ENCODE measurements at places on chromosomes 13 and 19.

DNA sequence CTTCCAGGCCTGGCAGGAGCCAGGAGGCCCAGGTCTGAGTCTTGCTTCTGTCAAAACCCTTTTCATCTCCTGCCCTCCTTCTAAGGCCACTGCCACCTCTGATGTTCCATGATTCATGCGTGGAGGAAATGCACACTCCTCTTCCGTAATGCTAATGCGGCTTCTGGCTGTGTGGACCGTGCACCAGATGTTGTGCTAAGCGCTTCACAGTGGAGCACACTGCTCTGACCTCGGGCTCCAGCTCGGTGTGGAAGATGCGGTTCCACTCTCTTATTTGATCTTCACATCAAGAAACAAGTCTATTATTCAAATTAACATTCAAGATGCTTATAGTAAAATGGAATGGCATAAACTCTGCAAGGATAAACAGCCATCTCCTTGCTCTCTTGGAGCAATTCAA is 629.2 kb downstream of the UQCRFS1 start:
- DNase-seq = no peak

DNA sequence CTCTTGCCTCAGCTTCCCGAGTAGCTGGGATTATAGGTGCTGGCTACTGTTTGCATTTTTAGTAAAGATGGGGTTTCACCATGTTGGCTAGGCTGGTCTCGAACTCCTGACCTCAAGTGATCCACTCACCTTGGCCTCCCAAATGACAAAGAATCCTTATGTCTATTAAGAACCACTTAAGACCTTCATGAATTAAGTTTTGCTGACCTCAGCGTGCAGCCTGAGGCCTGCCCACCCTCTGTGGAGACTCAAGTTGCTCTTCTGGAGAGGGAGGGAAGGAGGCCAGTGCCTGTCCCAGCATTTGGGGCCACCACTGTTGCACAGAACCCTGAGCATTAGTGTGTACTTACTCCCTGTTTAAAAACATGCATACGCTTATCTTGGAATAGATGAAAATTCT is 313.3 kb downstream of the FGF9 start:
- no peak for DNase-seq

GRCh38 chr13:48222358-48223301 is 10.4 kb upstream of the ITM2B start:
- peak; percentile 78 for DNase-seq

DNA sequence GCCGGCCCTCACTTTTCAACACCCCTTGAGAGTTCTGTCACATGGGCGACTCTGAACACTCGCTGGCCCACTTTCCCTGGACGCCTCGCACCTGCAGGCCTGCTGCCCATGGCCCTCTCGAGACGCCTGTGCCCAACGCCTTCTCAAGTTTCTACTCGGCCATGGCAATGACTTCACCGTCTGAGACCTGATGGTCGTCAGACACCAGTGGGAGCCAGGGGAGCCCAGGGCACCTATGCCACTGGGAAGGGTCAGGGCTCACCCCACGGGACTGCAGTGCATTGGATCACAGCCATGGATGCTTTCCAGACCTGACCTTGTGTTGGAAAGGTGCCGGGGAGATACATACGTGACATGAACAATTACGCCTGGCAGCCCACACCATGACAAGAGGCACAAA is 60.1 kb downstream of the KLF2 start:
- no peak for DNase-seq

GRCh38 chr19:16206637-16207036 is 8.9 kb downstream of the AP1M1 start:
- DNase-seq = no peak

DNA sequence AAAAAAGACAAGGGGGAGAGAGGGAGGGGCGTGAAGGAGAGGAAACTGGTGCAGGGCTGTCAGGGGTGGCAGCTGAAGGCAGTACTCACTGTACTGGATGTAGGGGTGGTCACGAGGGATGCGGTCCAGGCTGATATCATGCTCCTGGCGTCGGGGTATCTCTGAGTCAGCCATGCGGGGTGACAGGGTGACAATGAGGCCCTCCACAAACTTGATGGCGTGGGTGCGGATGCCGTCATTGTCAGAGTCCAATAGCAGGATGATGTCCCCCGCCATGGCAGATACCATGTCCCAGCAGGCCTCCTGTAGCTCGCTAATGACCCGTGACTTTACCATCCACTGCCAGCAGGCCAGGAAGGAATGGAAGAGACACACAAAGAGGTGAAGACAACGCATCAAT is 15.3 kb downstream of the SYMPK start:
- DNase-seq = no peak

DNA sequence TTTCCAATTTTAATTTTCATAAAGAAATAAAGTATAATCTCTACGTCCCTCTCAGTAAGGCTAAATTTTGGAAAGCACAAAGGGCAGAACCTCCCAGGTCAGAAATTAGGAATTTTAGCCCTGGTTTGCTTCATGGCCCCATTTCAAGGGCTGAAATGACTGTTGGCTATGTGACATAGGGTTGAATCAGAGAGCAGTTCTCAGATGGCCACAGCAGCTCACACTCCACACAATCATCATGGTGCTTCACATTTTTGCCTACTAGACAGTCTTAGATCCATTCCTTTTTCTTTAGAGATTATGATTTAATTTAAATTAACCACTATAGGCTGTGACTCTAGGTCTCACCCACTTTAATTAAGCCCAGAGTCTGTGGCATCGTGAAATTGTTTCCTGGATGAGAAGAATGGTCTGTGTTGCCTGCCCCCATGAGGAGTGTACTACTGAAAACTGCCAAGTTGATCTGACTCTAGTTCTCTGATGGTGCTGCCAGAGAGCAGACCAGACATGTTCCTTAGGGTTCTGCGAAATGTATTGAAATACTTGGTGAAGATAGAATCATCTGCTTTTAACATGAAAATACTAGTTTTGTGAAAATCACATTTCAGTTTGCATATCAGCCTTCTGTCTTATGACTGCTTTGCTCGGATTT is 57.4 kb downstream of the ESD start:
- DNase-seq = no peak

DNA sequence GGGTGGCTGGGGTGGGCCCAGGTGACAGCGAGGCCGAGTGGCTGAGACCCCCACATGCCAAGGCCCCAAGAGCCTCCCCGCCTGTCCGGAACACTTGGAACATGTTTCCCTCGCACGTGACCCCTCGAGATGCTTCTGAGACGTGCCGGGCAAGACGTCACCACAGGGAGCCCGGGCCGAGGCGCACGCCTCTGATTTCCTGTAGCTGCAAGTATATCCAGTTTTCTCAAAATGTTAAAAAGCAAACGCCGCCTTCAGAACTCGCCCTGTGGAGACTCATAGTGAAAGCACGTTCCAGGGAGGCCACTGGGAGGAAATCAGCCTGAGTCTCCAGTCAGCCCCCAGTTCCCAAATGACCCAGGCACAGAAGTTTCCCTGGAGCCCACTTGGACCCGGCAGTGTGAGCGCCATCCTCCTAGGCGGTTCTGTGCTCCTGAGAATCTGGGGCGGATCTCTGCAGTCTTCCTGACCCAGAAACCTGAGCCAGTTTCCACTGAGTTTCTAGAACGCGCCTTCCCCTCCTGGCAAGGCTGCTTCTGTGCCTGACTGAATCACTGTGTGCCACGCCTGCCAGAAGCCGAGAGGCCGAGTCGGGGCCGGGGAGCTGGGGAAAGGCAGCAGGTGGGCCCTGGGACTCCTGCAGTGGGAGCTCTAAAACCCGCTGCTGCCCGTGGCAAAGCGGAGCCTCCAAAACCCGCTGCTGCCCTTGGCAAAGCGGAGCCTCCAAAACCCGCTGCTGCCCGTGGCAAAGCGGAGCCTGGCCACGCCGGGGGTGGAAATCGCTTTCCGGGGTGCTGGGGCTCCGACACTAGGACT is 179.3 kb downstream of the KDM4B start:
- peak; percentile 54 for DNase-seq

- DNase-seq = no peak
Measured at GRCh38 chr13:100630555-100630954, 42.0 kb upstream of the GGACT start.

DNA sequence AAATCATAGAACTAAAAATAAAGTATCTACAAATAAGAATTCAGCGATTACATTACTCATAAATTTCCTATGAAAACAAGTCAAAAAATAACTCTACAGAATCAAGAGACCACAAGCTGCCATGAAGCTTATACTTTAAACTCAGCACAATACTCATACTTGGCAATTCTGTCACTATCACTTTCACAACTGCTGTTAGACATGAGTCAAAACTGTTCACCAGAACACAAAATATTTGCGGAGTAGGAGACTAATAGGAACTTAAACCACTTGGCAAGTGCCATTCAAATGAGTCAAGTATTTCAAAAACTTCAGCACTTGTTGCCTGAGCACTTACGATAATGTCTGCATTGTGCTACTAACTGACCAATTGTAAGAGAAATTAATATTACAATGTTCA is 387.8 kb upstream of the GPC6 start:
- peak; percentile 93 for DNase-seq

DNA sequence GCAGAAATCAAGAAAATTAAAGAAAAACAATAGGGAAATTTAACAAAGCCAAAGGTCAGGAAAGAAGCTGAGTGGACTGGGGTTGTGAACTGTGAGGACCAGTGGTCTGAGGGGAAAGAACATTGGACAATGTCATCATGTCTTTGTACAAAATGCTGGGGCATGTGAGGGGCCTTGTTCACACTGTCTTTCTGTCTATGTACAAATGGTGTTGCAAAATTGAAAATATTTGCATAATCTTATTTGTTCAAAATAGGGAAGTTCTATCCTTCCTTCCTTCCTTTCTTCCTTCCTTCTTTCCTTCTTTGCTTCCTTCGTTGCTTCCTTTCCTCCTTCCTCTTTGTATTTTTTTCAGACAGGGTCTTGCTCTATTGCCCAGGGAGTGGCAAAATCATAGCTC is 79.2 kb upstream of the SCEL start:
- DNase-seq = no peak

DNA sequence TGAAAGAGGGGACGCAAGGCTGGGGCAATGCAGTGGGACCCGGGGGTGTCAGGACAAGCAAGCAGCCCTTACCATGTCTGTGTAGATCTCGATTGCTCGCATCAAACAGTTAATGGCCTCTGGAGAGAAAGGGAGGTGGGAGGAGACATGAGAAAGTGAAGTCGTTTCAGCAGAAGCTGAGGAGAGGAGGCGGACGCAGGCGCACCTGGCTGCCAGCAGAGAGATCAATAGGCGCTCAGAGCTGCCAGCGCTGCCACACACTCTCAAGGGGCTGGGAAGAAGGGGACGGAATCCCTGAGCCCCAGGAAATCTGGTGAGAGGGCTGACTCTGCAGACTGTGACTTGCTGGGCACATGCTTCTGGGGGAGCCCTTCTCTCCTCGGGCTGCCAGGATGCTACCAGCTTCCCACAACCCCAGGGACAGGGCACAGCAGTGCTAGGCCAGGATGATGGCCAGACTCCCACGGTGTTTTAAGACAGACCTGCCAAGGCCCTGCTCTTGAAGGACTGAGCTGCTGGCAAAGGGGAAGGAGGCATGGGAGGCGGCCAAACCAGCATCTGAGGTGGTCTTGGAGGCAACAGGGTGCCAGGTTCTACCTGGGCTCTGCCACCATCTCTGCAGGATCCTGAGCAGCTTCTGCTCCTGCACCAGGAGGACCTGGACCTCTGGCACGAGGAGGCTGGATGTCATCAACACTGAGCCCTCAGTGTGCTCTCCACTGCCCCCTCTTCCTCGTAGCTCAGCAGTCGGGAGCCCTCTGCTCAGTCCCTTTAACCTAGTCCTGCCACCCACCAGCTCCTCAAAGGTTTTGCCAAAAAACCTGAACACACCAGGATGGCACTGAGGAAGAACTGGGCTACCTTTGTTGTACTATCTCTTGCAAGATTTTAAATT is 11.7 kb upstream of the KPTN start:
- no peak for DNase-seq

DNA sequence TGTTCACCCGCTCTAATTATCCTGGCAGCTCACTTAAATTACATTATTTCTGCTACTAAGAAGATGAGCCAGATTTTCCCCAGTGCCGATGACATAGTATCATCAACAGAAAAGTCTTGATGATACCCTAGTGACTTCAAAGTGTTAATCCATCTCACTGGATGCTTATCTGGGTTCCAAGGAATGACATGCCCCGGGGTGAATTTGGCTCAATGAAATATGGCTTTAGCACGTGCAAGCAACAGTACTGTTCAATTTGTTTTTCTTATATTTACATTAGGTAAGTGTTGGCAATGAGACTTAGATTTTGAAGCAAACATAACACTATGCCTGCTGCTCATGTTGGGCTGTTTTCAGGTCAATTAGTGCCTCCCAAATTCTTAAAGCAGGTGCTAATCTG is 548.2 kb upstream of the SLITRK1 start:
- peak; percentile 30 for DNase-seq

GRCh38 chr19:719636-720344 is 11.1 kb downstream of the PALM start:
- no peak for DNase-seq

- DNase-seq = no peak
Measured at GRCh38 chr19:51699170-51699569, 6.0 kb downstream of the SPACA6 start.

GRCh38 chr13:44363631-44364344 is 9.8 kb upstream of the SERP2 start:
- DNase-seq = no peak

DNA sequence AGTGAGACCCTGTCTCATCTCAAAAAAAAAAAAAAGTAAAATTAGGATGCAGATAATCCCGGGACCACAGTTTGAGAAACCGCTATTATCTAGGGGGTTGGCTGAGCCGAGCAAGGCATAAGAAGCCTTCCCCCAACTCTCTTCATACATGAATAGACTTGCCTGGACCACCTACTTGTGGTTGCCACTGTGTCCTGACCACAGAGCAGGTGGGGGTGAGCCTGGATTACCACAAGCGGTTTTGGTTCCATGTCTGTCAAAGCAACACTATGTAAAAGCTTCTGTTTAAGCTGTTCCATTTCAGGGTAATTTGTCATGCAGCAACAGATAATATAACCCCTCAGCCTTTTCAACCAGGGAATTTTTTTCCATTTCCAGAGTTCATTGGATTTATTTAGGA is 3.3 kb upstream of the NAPA start:
- no peak for DNase-seq

- DNase-seq = no peak
Measured at GRCh38 chr19:1418951-1419738, 11.8 kb downstream of the DAZAP1 start.

DNA sequence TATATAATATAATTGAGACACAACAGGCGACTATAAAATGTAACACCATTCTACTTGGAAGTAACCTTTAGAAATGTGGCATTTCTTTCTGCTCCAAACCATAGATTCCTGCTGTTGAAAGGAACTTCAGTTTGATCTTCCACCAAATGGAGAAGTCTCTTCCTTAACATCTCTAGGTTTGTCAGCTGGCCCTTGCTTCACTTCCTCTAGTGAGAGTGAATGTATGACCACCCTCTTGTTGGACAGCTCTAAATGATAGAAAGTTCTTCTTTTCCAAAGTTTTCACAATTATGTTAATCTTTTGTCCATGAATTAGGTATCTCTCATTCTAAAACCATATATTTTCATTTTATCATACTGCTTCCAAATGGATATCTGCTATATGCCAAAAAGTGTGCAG is 13.8 kb upstream of the COG6 start:
- no peak for DNase-seq
